A549 (cell line): ENCODE measurements at places on chromosomes 12 and 14.

DNA sequence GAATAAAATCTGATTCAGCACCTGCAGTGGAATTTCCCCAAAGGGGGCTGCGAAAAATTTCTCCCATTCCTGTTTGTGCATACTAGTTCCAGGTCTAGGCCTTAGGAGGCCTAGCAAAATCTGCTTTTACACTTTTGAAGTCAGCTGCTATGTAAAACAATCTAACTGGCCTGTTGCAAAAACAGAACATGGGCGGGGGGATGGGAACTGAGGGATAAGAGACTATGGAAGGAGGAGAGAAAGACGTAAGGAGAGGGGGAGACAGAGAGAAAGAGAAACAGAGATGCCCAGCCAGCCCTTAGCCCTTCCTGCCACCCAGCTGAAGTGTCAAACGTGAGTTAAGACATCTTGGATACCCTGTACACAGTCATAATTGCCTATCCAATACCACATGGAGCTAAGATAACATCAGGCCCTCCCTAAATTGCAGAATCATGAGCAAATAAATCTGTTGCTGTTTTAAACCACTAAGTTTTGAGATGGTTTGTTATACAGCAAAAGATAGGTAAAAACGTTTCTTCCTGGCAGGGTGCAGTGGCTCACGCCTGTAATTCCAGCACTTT, 45.6 kb downstream of the SPTLC2 start:
- DNase-seq = no peak

- no peak for DNase-seq
Observed at GRCh38 chr14:51298895-51299294, 58.8 kb downstream of the TMX1 start.

- DNase-seq = no peak
Observed at GRCh38 chr14:29030970-29031369, 264.4 kb downstream of the FOXG1 start.

DNA sequence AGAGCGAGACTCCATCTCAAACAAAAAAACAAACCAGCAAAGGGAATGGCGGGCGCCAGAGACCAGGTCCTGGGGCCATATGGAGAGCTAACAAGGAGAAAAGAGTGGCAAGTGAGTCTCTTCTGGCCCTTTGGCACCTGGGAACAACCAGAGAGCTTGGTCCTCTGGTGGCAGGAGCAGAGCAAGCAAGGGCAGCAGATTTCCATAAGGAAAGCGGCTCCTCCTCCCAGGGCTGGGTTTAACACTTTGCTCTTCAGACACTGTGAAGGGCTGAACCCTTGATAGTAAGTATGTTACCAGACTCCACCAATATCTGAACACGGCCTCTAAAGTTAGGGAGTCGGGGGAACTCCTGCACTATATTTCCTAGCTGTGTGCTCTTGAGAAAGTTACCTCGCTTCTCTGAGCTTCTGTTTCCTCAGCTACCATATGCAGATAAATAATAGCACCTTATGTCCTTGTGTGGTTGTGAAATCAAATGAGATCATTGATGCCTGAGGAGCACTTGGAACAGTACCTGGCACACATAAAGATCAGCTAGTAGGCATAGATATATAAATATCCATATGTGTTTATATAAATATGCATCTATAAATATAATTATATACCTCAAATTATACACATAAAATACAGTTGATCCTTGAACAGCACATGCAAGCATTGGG, 33.4 kb upstream of the PLEKHG6 start:
- no peak for DNase-seq

GRCh38 chr12:31967539-31967938, 8.3 kb downstream of the RESF1 start:
- DNase-seq = no peak

DNA sequence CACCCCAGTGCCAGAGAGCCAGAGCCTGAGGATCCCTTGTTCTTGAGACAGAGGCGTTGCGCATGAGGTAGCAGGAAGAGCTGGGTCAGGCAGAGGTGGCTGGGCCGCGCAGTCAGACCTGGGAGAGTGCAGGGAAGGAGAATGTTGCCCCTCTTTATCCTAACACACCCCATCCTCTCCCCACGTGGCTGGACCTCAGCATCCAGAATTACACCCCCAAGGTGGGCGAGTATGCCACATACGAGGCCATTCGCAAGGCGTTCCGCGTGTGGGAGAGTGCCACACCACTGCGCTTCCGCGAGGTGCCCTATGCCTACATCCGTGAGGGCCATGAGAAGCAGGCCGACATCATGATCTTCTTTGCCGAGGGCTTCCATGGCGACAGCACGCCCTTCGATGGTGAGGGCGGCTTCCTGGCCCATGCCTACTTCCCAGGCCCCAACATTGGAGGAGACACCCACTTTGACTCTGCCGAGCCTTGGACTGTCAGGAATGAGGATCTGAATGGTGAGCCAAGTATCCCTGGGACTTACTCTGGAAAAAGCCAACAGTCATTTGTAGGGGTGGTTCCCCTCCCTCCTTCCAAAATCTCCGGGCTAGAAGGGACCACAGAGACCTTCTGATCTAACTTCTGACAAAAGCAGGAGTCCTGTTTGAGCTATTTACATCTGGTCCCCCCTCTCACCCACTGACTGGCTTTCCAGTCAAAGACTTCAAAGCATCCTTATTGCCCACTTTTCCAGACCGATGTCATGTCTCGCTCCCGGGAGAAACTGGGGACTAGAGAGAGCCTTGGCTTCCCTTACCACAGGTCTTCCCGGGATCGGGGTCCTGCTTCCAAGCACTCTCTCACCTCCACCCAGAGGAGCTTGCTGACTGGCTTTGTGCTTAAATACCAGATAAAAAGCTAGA, 6.1 kb downstream of the MMP14 start:
- no peak for DNase-seq

GRCh38 chr12:47739979-47740378, 14.7 kb upstream of the ENDOU start:
- DNase-seq = no peak
